Sciatic nerve (tissue), 2 donors: ENCODE measurements at places on chromosomes 2 and 18. TPM values are rescaled to one million over a fixed set of nuclear protein-coding genes. Genes with fewer than 3 reads are reported as not detected.

CCDC74A gene
- 12.8 TPM for total RNA-seq

GRCh38 chr2:98704499-98705332, 26.2 kb downstream of the MGAT4A start:
- DNase-seq, result no peak

DNA sequence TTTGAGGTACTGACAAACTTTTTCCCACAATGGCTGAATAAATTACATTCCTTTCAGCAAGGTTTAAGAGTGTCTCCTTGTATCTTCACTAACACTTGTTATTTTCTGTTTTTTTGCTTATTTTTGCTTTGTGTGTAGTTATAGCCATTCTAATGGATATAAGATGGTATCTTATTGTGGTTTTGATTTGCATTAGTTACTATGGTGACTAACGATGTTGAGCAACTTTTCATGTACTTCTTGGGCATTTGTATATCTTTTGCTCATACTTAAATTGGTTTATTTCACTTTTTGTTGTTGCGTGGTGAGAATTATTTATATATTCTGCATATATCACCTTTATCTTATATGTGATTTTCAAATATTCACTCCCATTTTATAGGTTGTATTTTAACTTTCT, 79.9 kb upstream of the FSIP2 start:
- no peak for DNase-seq

GRCh38 chr2:184654945-184655344, 56.6 kb downstream of the ZNF804A start:
- DNase-seq, result no peak

PCARE gene
- total RNA-seq, result 0.53 TPM
